ENCODE measurements at places on chromosomes 11 and 22. TPM values are rescaled to one million over a fixed set of nuclear protein-coding genes. Genes with fewer than 3 reads are reported as not detected.

DNA sequence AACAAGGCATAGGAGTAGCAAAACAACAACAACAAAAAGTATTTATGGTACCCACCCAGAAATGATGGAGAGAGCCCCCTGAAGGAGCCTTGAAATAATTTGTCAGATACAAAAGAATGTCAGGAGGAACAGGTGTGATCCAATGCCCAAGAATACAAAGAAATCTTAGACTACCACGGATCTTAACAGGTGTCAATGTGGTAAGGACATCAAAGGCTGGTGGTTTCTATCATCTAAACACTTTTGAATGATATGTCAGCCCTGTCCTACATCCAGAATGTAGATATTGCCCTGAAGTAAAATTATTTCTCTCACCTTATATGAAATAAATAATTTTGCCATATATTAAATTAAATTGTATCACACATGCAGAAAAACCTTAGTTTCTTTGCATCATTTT lies 386.4 kb upstream of the ANO5 start:
- no peak for DNase-seq

DNA sequence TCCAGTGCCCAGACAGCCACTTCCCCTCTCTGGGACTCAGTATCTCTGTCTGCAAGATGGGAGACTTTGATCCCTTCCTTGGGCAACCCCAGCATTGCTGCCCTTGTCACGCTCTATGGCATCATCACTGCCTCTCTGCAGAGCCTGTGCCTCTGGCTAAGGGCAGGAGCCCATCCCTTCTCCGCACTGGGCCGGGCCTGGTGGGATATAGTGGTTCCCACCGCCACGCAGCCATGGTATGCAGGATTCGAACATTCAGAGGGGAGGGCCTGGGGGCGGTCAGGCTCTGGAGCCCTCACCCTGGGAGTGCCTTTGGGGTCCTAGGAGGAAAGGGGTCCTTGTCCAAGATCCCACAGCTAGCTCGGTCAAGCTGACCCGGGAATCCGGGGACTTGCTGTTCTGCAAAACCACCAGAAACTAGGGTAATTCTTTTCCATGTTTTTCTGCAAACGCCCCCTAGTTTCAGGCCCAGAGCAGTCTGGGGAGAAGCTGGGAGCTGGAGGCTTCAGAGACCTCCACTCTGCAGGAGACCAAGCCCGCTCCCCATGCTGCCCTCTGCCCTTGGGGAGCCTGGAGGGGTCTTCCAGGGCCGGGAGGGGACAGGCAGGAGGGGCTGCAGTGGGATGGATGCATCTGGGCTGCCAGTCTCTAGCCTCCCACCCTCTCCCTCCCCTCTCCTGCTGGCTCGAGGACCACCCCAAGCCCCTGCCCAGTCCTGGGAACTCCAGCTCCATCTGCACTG lies 24.4 kb upstream of the CBX7 start:
- DNase-seq = no peak

The CNIH2 gene
- 2.0 TPM for total RNA-seq

- DNase-seq = no peak
These were observed 176.5 kb downstream of the TENM4 start for GRCh38 chr11:79264284-79264683.

DNA sequence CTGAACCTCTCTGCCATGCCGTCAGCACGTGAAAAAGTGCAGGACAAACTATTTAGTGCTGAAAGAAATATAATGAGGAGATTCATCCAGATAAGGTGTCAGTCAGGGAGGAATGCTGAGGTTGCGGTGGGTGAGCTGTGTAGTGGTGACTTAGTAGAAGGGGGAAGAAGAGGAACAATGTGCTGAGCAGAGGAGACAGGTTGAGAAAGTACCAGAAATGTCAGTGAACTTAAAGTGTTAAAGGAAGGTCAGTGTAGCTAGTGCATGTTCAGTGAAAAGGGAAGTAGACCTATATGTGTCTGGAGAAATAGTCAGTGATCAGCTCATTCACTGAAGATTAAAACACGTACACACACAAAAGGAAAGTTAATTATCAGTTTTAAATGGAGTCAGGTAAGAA lies 237.6 kb upstream of the CCDC179 start:
- no peak for DNase-seq
